ENCODE measurements at places on chromosomes 2 and 18.

GRCh38 chr2:12819103-12819475 lies 102.4 kb downstream of the TRIB2 start:
- no peak for DNase-seq

DNA sequence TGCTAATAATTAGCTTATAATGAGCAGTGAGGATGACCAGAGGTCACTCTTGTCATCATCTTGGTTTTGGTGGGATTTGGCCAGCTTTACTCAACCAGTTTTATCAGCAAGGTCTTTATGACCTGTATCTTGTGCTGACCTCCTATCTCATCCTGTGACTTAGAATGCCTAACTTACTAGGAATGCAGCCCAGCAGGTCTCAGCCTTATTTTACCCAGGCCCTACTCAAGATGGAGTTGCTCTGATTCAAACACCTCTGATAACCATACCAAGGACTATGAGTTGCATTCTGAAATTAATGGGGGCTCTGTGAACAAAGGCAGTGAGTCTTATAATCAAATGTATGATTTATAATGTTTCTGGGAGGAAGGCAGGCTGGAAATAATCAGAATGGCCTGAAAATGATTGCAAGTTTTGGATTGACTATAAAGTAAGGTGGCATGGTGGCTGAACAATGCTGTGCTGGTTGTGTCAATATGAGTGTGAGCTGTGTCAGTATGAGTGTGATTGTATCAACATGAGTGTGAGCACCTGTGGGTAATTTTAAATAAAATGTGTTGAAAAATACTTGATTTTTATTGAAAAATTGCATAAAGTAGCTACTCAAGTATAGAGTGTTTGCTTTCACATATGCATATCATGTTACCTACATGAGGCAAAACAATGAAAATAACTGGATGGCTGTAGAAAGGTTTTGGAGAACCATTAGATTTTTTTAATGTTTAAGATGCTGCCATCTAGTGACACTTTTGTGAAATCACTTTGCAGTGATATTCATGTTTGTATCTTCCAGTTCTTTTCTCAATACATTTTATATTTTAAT lies 103.0 kb downstream of the KYNU start:
- DNase-seq, result no peak

DNA sequence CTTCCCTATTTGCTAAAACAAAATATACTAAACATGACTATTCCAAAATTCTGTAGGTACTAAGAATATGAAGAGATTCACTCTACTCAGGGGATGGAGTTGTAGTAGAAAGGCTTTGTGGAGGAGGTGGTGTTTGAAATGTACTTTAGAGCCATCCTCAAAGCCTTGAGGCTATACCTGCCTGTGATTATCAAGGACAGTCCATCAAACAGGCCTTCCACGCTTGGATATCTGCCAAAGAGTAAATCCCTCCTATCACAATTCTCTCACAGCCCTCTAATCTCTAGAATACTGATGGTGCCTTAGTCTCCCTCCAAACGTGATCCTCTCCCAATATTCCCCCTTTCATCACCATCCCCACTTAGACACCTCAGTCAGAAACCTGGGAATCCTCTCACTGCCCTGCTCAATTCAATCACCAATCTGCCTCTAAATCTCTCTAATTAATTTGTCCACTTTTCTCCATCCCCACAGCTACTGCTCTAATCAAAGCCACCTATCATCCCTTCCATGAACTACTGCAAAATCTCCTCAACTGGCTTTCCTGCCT lies 13.1 kb downstream of the SOS1 start:
- no peak for DNase-seq

DNA sequence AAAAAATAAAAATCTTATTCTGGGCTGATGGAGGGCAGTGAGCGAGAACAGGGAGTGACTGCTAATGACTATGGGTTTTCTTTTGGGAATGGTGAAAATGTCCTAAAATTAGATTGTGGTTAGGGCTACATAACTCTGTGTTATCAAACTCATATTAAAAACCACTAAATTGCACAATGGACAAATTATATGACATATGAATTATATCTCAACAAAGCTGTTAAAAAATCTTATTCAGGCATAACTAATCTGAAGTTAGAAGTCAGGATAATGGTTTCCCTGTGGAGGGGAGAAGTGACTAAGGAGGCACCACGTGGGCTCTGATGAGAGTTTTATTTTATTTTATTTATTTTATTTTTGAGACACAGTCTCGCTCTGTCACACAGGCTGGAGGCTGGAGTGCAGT lies 32.1 kb upstream of the DPP4 start:
- no peak for DNase-seq

DNA sequence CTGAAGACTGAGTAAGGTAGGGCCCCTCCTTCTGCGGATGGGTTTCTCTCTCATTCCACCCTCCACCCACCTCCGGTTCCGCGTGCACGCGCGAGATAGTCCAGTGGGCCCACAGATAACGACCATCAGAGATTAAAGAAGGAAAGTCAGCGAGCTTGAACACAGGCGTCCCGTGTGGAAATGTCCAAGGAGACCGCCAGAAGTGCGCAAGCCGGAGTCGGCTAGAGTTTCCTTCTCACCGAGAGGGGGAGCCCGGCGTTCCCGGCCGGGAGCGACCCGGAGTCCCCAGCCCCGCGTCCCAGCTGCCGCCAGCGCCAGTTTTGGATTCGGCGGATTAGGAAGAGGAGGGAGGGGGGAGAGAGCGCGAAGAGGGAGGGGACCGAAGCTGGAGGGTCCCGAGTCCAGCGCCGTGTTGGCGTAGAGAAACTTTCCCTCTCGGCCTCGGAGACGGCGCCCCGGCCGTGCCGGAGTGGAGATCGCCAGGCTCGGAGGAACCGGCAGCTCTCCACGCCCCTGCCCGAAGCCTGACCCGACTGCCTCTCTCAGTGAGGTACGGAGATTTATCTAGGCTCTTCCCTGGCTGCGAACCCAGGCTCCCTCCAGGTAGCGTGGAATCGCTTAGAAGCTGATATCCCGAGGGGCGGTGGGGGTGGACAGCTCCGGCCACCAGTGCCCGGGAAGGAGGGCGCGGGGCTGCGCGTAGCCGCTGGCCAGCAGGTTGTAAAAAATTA lies at the start of gene GULP1:
TSS of gene GULP1 (plus strand) at position 258 of the 731 bp plus-strand sequence. CDS start 185,829 bp downstream, outside the sequence.
- no peak for DNase-seq

- no peak for DNase-seq
Measured at GRCh38 chr18:58596265-58596681, 32.6 kb downstream of the ALPK2 start.

- DNase-seq, result no peak
Measured at GRCh38 chr2:165778653-165779451, 15.2 kb downstream of the GALNT3 start.
